ENCODE measurements at places on chromosomes 5 and 9.

- no peak for DNase-seq
Measured at GRCh38 chr9:96140296-96141127, 161.5 kb downstream of the HSD17B3 start.

- DNase-seq = peak; percentile 20
Measured at GRCh38 chr9:36486329-36486932, 86.3 kb upstream of the MELK start.

DNA sequence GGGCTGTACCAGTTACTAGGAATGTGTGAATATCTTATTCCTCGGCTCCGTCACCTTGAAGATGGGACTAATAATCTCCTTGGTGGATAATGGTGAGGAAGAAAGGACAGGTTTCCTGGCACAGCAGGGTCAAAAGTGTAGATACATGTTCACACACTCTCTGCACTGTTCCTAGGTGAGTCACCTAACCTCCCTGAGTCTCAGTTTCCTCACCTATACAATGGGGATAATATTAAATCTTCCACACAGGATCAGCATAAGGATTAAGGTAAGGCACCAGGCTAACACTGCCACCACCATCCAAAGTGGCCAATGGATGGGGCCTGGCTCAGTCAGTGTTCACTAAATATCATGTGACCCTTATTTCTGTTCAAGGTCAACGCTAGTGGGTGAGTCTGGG, 66.9 kb downstream of the PSMB7 start:
- no peak for DNase-seq

GRCh38 chr5:35202319-35203111, 27.8 kb downstream of the PRLR start:
- DNase-seq = peak; percentile 27

GRCh38 chr5:112844489-112844888, 16.6 kb upstream of the SRP19 start:
- DNase-seq = no peak

- DNase-seq = no peak
Measured at GRCh38 chr5:174514983-174515394, 209.4 kb upstream of the MSX2 start.

- DNase-seq = no peak
Measured at GRCh38 chr9:80040457-80040856, 468.7 kb downstream of the TLE4 start.

- DNase-seq = no peak
Measured at GRCh38 chr5:55371145-55371544, 63.4 kb downstream of the MTREX start.

DNA sequence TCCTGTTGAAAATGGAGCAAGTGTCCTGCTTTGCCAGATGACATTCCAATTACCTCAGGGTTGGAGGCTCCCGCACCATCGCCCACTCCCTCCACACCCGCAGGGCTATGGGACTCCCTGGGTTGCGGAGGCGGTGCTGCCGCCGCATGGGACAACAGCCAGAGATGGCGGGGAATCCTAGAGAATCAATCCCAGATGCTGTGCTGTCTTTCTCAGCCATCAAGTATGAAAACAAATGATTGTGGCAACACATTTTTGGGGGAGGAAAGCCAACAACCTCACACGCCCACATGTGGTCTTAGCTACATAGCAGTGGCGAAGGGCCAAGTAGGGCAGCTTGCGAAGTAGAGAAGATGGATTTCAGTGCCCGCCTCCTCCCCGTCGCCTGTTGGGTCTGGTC, 46.7 kb downstream of the IL31RA start:
- peak; percentile 43 for DNase-seq

DNA sequence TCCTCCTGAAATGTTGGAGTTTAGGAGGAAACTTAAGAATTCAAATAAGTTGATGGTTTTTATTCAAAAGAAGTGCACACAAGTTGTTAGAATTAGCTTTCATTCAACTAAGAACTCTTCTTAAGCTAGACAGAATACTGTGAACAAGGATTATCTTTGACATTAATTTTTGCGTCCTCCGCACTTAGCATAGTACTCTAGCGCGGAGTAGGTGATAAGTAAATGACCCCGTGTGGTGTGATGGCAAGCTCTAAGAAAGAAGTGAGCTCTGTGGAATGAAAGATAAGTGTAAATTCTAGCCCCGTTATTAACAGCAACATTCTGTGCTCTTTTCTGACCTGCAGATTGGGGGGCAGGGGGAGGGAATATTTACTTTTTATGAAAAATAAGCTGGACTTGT, 1.0 kb downstream of the BRIX1 start:
- DNase-seq = no peak

GRCh38 chr5:107199756-107200155, 471.0 kb downstream of the EFNA5 start:
- DNase-seq = no peak

GRCh38 chr5:79878721-79879336, 112.2 kb downstream of the MTX3 start:
- peak; percentile 35 for DNase-seq

DNA sequence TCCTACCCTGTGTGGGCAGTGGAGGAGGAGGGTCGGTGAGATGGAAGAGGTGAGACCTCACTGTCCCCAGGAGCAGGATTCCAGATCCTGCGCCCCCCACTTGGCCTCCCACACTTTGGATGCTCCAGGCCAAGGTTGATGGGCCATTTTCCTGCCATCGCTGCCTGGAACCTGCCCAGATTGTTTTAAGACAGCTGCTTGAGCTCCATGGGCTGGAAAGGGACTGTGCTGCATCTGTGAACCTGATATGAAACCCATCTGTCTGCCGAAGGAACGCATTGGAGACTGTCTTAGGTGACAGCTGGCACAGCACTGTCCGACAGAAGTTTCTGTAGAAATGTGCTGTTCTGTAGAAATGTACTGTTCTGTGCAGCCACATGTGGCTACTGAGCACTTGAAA, 72.7 kb upstream of the SLC25A48 start:
- DNase-seq = no peak

DNA sequence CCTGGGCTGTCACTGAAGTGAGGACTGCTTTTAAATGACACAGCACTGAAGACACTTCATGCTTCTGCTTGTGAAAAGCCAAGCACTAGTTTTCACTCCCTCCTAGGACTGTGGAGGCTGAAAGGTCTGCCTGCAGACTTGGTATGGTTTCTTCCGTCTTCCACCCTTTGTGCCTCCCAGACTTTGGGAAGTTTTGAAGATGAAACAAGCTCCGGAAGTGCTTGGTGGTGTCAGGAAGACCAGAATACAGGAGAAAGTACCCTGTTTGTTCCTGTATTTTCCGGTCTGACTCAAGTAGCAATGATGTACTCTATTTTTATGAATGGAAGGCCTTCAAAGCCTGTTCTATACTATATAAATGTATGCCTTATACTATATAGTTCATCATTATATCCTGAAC, 222.7 kb downstream of the PDZD2 start:
- DNase-seq = no peak

- DNase-seq = no peak
Measured at GRCh38 chr5:132388244-132389050, 18.9 kb downstream of the SLC22A5 start.

DNA sequence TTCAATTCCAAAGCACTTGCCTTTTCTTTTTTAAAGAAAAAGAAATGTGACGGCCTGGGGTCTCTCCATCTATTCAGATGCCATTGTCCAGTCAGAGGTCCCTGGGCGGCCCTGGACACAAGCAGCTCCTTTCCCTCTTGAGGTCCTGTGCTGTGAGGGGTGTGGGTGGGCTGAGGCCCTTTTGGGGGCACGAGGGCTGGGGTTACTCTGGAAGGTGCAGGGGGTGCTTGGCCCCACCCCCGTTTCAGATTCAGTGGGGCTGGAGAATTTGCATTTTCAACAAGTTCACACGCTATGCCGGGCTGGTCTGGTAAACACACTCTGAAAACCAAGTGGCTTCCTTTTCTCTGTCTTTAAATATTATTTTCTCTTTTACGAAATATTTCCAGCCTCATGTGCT, 91.4 kb upstream of the PHYKPL start:
- no peak for DNase-seq

DNA sequence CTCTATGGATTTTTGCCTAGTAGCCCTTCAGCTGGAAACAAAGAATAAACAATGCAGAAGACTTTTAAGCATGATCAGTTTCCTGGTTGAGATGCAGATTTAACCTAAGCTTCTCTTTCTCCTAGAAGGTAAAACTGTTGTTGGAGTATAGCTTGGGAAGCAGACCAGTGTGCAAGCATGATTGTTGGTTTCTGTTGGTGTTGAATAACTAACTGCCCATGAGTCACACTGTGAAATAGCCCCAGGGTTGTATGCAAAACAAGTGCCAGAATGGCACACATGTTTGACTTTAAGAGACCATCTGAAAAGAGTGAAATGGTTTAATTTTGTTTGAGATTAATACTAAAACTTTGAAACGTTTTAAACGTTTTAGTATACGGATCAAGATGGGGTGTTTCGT, 227.1 kb downstream of the ARHGEF28 start:
- no peak for DNase-seq

DNA sequence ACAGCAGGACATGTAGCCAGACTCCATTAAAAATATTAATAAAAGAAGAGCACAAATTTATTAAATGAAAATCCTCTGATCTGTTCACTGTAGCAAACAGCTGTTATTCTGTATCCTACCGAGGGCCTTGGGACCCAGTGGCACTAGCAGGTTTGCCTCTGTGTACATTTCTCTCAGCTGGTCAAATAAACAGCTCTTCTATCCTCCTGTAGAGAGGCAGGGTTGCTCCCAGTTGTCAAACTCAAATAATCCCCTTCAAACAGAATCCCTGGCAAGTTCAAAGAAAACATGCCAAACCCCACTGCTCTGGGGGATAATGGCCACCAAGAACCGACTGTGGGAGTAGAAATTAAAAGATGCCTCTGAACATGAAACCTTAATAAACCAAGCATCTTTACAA, 1262.0 kb upstream of the DMAC1 start:
- no peak for DNase-seq

GRCh38 chr5:108686676-108687075, 61.0 kb upstream of the FER start:
- DNase-seq = no peak

DNA sequence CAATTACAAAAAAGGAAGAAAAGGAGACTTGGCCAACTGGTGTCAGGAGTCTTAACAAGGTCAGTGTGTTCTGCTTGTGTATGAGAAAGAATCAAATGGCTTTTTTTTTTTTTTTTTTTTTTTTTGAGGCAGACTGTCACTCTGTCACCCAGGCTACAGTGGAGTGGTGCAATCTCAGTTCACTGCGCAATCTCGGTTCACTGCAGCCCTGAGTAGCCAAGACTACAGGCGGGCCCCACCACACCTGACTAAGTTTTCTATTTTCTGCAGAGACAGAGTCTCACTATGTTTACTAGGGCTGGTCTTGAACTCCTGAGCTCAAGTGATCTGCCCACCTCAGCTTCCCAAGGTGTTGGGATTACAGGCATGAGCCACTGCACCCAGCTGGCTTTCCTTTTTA, 3.1 kb upstream of the IL7R start:
- DNase-seq = peak; percentile 78

GRCh38 chr5:173911623-173912022, 23.5 kb downstream of the CPEB4 start:
- DNase-seq = no peak

- DNase-seq = no peak
Measured at GRCh38 chr9:38357350-38358114, 35.0 kb upstream of the ALDH1B1 start.

- DNase-seq = no peak
Measured at GRCh38 chr9:80134487-80134886, 562.7 kb downstream of the TLE4 start.

DNA sequence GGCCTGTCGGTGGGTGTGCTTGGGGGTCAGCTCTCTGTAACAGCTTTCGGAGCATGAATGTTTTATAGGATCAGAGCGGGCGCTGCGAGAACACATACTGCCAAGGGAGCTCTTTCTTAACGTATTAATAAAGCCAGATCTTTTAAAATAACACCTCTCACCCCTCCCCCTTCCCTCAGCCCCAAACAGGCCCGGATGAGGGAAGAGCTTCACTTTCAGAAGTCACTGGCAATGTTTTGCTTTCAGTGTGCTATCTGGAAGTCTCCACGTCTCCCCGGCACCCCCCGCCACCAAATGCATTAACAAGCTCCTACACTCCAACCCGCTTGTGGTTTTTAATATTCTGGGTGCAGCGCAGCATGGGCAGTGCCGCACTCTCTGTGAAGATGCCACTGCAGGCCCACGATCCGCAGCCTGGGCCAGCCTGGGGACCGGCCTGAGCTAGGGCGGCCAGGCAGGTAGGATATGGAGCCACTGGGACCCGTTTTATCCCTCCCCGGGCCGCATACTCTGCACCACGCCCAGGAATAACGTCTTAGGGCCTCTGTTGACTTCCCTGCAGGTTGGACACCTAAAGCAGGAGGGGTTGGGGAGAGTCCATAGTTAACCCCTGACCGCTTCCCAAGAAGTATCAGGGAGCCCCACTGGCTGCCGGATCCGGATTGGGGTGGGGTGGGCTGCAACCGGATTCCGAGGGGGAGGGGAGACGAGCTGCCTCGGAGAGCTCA, 12.6 kb downstream of the NR2F1 start:
- DNase-seq = no peak

GRCh38 chr9:4860383-4860782, 67.6 kb downstream of the RCL1 start:
- DNase-seq = no peak

DNA sequence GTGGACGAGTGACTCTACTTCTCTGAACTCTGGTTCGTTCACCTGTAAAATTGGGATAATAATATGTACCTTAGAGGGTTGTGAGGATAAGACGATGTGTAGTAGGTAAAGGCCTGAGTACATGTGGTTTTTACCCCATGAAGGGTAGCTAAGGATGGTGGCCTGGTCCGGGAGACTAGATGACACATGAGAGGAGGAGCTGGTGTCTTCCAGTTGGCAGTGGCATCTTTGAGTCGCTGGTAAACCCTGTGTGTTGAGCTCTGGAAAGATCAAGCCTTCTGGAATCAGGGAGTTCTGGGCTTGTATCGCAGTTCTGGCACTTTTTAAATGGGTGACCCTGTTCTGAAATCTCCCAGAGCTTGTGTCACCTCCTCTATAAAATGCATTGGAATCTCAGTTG, 166.4 kb upstream of the ZNF618 start:
- no peak for DNase-seq

Data from activated naive CD4-positive, alpha-beta T cell treated with Interleukin-2 at 50 U/mL for 16 hours (primary cell).